A172 (cell line): ENCODE measurements at places on chromosomes 1 and 21. TPM values are rescaled to one million over a fixed set of nuclear protein-coding genes. Genes with fewer than 3 reads are reported as not detected.

DNA sequence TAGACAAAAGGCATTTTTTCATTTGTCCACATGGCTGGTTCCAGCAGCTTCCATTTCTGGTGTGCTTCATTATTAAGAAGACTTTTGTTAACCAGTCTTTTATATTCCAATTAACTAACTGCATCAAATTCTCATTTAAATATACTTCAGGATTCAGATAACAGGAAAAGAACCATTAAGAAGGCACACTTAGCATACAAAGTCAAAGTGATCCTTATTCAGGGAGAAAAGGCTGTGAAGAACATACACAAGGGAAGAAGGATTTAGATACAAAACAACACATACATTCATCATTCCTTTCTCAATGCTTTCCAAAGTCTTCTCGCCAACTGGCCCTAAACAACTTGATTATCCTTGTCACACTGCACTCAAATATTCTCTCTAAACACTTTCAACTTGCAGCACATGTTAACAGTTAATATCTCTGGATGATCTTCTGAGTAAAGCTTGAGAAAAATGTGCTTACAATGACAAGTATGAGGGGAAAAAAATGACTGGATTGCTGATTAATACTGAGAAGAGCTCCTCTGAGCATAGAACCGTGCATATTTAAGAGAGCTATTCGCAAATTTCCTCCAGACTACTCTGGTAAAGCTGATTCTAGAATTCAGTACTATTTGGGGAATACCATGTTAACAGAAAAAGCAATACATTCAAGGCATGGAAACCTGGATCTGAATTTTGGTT is 225.2 kb upstream of the TNR start:
- no peak for DNase-seq

GRCh38 chr1:8096105-8097011 is 70.2 kb upstream of the ERRFI1 start:
- peak; percentile 87 for DNase-seq

GRCh38 chr1:42940851-42941639 is 17.6 kb downstream of the SLC2A1 start:
- peak; percentile 98 for DNase-seq

DNA sequence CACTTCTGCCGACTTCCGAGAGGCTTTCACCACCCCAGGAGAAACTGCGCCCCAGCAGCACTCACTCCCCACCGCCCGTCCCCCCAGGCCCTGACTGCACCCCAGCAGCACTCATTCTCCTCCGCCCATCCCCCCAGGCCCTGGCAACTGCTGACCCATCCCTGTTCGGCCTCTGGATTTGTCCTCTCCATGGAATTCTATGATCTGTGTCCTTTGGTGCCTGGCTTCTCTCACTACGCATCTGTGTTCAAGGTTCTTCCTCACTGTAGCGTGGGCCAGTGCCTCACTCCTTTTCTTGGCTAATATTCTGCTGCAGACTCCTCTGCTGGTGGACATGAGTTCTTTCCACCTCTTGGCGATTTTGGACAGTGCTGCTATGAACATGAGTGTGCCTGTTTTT is 121.8 kb upstream of the ARHGEF16 start:
- no peak for DNase-seq

DNA sequence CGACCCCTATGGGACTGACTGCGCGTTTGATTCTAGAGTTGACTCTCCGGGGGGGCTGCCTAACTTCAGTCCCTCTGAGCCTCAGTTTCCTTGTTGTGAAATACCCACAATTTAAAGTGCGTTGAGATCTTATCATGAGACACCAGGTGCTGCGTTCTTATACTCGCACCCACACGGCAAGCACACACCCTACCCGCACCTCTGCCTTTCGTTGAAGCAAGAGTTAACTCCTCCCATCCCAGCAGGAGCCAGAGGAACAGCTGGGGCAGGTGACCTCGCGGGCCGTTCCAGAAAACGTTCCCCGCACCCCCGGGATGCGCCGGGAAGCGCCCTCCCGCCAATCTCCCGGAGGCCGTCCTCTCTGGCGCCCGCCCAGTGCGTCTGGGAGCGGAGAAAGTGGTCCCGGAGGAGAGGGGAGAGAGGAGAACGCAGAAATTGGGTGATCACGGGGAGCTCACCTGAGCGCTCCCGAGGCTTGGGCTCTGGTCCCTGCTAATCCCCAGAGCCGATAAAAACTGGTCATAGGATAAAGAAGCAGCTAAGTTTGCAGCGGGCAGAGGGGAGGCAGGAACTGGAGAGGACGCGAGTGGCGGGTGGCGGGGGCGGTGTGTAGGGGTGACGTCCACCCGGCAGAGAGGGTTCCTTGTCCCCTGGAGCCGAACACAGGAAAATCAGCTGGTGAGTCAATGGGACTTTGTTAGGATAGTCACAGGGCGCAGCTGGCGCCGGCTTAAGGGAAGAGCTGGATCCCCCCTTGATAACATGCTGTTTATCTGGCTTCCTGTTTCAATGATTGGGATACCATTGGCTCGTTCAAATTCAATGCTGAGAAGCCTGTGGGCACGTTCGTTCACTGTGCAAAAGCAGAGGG is 869 bp downstream of the NAV1 start:
- peak; percentile 83 for DNase-seq

- no peak for DNase-seq
Observed at GRCh38 chr1:63318201-63318979, 4.0 kb upstream of the FOXD3 start.

GRCh38 chr1:119682141-119682540 is 29.6 kb upstream of the PHGDH start:
- no peak for DNase-seq

GRCh38 chr1:174965362-174966007 is 34.3 kb upstream of the CACYBP start:
- no peak for DNase-seq

- no peak for DNase-seq
Observed at GRCh38 chr1:82598812-82599211, 798.1 kb downstream of the ADGRL2 start.

DNA sequence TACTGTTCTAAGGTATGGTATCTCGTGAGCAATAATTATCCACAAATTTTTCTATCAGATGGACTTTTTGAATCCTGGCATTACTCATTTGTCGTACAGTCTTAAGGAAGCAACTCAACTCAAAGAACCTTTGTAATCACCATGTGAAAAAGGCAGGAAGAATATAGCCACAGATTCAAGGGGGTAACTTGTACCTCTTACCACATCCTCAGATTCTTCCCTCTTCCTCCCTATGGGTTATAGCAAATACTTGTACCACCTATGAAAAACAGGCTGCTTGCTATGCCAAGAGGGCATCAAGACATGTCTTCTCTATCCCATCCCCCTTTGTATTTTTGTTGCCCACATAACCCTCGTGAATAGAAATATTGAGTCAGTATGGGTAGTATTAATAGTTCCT is 616.6 kb upstream of the USP24 start:
- DNase-seq: no peak

DNA sequence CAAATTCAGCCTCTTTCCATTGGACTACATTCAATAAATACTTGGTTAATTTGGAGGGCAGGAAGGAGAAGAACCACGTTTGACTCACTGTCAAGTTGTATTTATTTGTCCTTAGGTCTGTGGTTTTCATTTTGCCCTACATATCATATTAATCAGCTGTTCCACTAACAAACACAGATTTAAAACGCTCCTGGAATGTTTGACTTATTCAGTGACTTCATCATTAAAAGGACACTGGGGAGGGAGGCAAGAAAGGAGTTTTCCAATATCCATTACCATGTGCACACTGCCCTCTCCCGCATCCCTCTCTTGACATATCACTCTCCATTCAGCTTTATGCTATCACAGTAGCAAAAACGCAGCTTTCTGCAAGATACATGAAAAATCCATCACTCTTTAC is 98.2 kb upstream of the C1orf87 start:
- DNase-seq: peak; percentile 52

GRCh38 chr1:116454940-116455339 is 81.9 kb downstream of the ATP1A1 start:
- DNase-seq: no peak

GRCh38 chr1:192167911-192168700 is 9.8 kb downstream of the RGS18 start:
- peak; percentile 43 for DNase-seq

GRCh38 chr1:117633423-117633822 is 27.6 kb downstream of the TENT5C start:
- no peak for DNase-seq

ST7L gene
- total RNA-seq: 14.8 and 25.4 TPM in 2 replicates

MNDA gene
- total RNA-seq: not detected in 2 replicates

HSPB7 gene
- total RNA-seq: not detected in 2 replicates

TXNIP gene
- 14.1 and 14.4 TPM in 2 replicates for total RNA-seq

NECTIN4 gene
- total RNA-seq: 1.6 and 2.2 TPM in 2 replicates

CD101 gene
- total RNA-seq: not detected in 2 replicates
